ENCODE measurements at places on chromosomes 7 and 10.

GRCh38 chr7:132055336-132056120 is 499.1 kb upstream of the PODXL start:
- no peak for DNase-seq

DNA sequence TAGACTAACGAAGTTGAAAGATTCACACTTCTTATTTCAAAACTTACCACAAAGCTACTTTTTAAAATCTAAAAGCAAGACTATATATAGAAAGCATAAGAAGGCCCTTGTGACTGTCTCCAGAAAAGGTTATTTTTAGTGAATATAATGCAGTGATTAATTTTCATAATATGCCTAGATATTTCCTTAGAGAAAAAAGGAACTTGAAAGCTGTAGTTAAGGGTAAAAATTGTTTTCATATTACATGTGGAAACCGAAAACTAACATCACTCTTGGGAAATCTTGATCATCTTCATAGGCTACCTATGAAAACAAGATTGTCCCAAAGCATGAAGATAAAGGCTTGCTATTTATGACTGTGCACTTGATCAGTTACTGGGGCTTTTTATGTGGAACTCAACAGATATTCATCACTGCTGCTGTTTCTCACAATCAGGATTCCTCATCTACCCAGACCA is 223.2 kb downstream of the SH2D4B start:
- no peak for DNase-seq

DNA sequence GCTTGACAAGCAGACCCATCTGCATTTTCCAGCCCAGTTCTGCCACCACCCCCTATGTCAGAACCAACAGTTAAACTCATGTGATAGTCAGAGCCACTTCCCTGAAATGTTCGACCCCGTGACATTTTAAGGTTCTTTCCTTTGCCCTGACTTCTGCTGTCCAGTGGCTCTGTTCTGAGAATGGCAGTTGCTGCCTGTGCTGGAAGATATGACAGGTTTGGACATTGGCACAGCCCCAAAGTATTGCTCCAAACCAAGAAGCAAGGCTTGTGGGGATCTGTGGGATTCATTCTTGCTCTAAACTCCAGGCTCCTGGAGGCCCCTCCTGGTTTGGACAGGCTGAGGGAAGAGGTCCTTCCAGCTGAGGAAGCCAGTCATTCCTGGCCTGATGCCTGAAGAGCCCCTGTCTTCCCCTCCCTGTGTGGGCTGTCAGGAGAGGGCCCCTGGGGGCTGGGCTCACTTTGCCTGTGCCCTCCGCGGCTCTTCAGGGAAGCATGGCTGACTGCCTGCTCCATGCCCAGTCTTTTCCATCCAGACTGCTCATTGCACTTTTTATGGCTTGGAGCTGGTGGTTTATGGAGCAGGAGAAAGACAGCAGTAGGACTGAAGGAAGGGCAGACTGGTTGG is 138.0 kb downstream of the CDH23 start:
- DNase-seq: no peak

DNA sequence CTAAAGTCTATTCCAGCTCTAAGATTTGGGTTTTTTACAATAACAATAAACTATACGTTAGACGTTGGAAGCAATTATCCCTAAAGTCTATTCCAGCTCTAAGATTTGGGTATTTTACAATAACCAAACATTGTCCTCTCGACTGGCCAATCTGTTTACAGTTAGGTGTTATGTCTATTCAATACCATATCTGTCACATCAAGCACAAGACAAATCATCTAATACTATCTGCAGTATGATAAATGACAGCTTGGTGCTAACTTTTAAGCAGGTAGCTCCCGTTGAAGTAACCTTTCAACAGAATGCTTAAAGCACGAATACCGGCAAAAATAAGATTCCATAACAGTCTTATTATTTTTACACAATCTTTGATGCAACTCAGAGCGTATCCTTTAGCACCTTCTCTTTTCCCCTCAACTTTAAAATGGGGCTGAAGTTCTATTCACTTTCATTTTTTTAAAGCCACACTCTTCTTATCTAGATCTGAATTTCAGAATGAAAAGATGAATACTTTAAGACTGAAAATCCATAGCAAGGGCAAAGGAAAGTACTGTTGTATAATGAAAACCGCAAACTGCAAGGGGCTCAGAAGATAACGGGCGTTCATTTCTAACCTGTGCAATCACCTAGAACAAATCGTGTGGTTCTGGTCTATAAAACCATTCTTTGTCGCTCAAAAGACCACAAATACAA is 925 bp downstream of the H2AZ2 start:
- DNase-seq: no peak

- DNase-seq: no peak
These were observed 37.7 kb downstream of the EN2 start for GRCh38 chr7:155495440-155496248.

DNA sequence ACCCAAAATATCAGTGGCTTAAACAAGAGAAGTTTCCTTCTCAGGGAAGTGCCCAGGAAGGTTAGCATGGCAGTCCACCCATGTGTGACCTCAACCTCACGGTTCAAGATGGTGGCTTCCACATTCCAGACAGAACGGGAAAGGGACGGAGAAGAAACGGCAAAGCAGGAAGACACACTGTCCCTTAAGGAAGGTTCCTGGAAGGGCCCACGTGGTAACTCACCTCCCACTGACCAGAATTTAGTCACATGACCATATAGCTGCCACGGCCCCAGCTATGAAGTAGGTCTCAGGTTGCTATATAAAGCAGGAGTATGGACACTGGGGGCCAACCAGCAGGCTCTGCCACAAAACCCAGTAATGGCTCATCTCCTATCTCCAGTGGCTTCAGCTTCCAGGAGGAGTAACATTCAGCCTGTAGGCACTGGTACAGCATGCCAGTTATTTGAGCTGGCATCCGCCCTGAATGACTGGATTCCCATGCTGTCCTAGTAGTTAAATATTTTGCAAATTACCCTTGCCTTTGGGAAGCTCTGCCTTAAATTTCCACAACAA is 278.5 kb upstream of the KLF14 start:
- DNase-seq: no peak

DNA sequence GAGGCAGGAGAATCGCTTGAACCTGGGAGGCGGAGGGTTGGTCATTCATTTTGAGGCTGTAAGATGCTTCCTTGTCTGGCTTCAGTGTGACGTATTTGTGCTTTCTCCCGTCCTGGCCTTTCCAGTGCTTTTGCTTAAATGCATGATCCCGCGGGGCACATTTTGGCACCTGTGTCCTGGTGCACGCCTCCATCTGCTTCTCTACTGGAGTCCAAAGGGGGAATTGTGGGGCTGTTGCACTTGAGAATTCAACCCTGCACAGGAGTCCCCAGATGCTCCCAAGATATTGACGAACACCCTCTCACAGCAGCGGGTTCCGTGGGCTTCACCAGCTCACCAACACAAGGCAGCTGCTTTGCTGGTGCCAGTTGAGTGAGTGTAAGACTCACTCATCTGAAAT is 10.3 kb upstream of the LRRC27 start:
- no peak for DNase-seq

- no peak for DNase-seq
These were observed 30.6 kb downstream of the FAM237B start for GRCh38 chr7:90290244-90291113.

GRCh38 chr10:48221814-48222213 is 52.7 kb downstream of the FRMPD2 start:
- DNase-seq: no peak

DNA sequence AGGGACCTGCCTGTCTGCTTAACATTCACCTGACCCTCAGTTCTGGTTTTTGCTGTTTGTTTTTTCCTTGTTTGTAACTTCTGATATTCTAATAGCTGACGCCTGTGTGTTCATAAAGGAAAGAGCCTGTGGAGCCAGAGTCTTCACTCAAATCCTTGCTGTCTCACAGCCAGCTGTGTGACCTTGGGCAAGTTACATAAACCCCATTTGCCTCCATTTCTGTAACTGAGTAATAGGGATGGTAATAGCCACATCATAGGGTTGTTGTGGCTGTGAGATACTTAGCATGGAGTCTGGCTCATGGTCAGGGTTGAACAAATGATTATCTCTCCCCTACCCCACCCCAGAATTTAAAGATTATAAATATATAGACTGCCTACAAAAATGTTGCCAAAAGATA is 27.0 kb downstream of the WBP1L start:
- no peak for DNase-seq

GRCh38 chr7:139702811-139703486 is 74.8 kb downstream of the HIPK2 start:
- no peak for DNase-seq

GRCh38 chr7:155454183-155455112 is 3.5 kb upstream of the EN2 start:
- no peak for DNase-seq

DNA sequence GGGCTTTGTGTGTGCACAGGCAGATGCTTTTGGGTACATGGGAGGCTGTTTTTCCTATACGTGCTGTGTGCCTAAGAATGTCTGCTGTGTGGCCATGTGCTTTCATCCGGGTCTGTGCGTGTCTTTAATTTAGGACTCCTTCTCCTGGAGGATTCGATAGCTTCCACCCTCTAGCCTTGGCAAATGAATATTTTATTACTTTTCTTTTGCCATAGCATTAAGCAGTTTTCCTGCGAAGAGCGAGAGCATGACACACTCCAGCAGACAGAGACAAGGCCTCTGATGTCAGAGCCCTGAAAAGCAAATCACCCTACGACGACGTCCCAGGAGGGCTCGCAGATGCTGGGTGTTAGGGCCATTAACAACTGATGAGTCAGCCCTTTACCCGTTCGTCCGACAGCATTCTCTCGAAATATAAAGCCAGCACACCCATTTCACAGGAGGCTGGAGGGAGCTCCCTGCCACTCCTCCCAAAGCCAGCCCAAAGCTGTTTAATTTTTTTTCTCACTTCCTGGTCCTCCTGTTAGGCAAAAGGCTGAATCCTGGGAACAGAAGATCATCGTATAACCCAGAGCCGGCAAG is 311.3 kb upstream of the ZMIZ1 start:
- no peak for DNase-seq

DNA sequence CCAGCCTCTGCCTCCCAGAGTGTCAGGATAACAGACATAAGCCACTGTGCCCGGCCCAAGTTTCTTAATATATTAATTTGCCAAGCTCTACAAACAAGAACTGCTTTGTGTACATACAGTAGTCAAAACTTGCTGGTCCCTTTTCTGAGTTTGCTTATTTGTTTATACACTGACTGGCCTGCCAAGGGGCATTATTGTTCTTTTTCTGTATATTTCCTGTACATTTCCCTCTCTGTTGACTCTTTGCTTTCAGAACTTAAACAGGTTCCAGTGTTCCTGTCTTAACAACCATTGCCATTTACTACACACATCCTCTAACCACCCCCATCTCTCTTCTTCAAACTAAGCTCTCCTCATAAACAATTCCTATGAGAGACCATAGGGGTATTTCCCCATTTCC is 61.5 kb upstream of the RPA3 start:
- DNase-seq: no peak

DNA sequence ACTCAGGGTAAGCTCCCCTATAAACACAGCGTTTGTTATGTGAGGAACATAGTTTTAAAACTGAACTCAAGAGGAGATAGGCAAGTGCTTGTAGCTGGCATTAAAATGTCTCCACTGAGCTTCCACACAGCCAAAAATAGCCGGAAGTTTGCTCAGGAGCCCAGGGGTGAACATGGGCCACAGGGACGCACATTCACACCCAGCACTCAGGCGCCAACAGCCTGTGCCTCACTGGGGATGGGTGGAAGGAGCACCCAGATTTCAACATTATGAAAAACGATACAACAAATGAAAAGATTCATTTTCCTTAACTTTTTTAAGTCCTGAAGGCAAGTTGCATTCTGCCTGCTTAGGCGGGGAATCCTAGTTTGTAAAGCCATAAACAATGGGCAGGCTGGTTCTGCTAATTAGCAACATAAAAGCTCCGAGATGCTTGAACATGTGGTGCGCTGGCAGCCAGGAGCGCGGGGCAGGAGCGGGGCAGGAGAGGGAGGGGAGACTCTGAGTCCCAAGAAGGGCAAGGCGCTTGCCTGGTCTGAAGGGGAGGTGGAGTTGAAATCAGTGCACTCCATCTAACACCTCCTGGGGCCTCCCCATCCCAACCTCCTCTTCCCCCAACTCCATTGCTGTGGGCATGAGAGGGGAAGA is 235.9 kb downstream of the COBL start:
- DNase-seq: no peak

GRCh38 chr10:94218493-94219183 is 144.1 kb downstream of the NOC3L start:
- no peak for DNase-seq

DNA sequence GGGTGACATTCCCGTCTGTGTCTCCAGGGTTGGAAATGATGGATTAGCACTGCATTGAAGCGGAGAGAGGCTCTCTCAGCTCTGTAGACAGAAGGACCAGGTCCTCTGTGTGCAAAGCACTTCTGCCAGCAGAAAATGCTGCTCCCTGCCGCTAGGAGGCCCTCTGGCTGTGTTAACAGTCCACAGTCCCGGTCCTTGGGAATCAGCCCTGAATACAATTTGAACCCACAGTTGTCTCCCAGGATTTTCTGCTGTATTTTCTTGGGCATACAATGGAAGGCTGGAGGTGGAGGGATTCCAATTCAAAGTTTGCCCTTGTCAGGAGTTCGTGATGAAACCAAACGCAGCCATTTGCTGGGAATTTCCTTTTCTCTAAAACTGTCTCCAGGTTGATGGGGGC is 205.2 kb downstream of the GLRX3 start:
- no peak for DNase-seq

GRCh38 chr10:13349463-13350274 is 1.6 kb upstream of the SEPHS1 start:
- DNase-seq: no peak

DNA sequence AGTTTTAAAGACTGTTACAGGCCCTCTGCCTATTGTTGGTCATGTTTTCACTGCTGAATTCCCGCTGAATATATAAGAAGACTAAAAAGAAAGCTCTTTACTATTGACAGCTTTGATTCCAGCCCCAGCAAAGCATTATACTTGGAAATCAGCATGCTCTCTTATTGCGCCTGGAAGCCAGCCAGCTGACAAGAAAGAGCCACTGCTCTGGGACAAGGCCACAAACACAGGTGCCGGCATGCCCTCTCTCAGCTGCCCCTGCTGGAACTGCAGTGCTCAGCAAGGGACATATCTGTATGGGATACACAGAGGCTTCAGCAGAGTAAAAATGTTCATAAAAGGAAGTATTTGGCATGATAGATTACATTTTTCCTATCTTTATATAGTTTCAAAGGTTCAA is 523.9 kb downstream of the ADRA2A start:
- no peak for DNase-seq

GRCh38 chr7:154592388-154592787 is 410.5 kb downstream of the PAXIP1 start:
- no peak for DNase-seq

- DNase-seq: no peak
These were observed 82.7 kb upstream of the WIPF3 start for GRCh38 chr7:29723599-29723998.

GRCh38 chr10:11830836-11831519 is 7.8 kb downstream of the PROSER2 start:
- DNase-seq: no peak

GRCh38 chr7:29248713-29249382 is 54.3 kb downstream of the CHN2 start:
- no peak for DNase-seq

GRCh38 chr10:35792291-35792690 is 150.2 kb upstream of the FZD8 start:
- no peak for DNase-seq
